RPMI8226 (cell line): ENCODE measurements at places on chromosomes 1 and 21.

GRCh38 chr1:51642739-51643142 lies 25.8 kb downstream of the OSBPL9 start:
- DNase-seq: no peak

- DNase-seq: peak; percentile 13
These were observed 231.7 kb upstream of the AJAP1 start for GRCh38 chr1:4422504-4423289.

- DNase-seq: peak; percentile 42
These were observed 112.3 kb downstream of the TM2D1 start for GRCh38 chr1:61612602-61613001.

- DNase-seq: no peak
These were observed 50.2 kb downstream of the PRRX1 start for GRCh38 chr1:170714163-170714562.

- DNase-seq: no peak
These were observed 40.1 kb downstream of the ARHGEF16 start for GRCh38 chr1:3494321-3495308.

- DNase-seq: no peak
These were observed 61.4 kb downstream of the PRRX1 start for GRCh38 chr1:170725326-170725725.

- peak; percentile 63 for DNase-seq
These were observed 205.1 kb downstream of the PLA2G4A start for GRCh38 chr1:187033693-187034390.

DNA sequence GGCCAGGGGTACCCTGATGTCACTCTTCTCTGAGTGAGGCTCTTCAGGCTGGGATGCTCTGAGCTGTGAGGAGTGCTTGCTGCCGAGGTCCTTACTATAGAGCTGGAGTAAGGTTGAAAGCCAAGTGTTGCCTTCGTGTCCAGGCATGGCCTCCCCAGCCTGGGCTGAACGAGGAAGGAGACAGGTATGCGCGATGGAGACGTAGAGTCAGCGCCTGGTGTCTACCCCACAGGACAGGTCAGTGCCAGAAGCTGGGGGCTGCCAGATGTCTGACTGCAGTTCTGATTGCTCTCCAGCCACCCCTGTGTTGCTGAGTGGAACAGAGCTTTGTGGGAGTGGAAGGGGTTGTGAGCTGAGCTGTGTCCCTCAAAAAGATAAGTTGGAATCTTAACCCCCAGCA lies 135.8 kb upstream of the AJAP1 start:
- DNase-seq: no peak

- no peak for DNase-seq
These were observed 23.9 kb upstream of the SLC25A34 start for GRCh38 chr1:15712168-15712567.

GRCh38 chr21:44379515-44379848 lies 26.1 kb downstream of the TRPM2 start:
- no peak for DNase-seq
